ENCODE measurements at places on chromosomes 2 and 18. TPM values are rescaled to one million over a fixed set of nuclear protein-coding genes. Genes with fewer than 3 reads are reported as not detected.

Gene CYP27C1
- not detected for total RNA-seq

Gene TEKT4
- not detected for total RNA-seq

Gene LYPD6B
- not detected for total RNA-seq

Gene MCM6
- 159 TPM for total RNA-seq

Gene TTR
- not detected for total RNA-seq

Gene MALL
- not detected for total RNA-seq

Gene LYPD1
- not detected for total RNA-seq

Gene NR4A2
- 14.8 TPM for total RNA-seq

Gene BOLL
- not detected for total RNA-seq
